Stimulated activated CD8-positive, alpha-beta memory T cell treated with anti-CD3 and anti-CD28 coated beads, Interleukin-7, amount 100 ng/mL, for 1 hour (primary cell): ENCODE measurements at places on chromosomes 7 and 10.

- DNase-seq: no peak
Observed at GRCh38 chr7:157832421-157832820, 495.6 kb downstream of the DNAJB6 start.

- no peak for DNase-seq
Observed at GRCh38 chr10:43870968-43871439, 222.3 kb upstream of the ZNF32 start.

GRCh38 chr10:60801522-60801921, 23.2 kb downstream of the CDK1 start:
- no peak for DNase-seq

DNA sequence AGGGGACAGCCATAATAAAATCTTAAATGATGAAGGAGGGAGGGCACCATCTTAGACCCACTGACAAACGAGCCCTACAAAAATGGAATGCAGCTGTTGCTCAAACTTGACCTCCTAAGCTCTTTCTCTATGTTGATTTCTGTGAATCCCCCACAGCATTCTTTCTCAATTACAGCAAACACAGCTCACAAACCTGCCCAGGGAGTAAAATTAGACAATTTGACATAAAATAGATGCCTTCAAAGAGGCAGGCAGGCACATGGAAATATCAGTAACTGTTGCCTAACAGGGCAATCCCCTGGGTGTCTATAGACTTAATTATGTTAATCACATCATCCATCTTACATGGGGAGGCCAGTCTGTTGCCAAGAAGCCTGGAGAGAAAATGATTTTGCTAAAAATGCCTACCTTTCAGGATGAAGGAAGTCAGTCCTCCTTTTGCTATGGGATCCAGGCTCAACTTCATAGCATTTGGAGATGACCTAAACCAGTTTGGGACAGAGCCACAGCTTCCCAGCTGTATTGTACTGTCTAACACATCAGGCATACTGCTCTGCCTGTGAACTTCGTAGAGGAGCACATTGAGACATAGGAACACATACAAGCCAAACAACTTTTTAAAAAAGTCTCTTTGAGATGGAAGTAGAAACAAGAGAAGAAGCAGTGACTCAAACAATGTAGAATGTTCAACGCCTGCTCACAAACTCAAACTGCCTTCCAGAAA, 1177.4 kb downstream of the SORCS1 start:
- DNase-seq: no peak

DNA sequence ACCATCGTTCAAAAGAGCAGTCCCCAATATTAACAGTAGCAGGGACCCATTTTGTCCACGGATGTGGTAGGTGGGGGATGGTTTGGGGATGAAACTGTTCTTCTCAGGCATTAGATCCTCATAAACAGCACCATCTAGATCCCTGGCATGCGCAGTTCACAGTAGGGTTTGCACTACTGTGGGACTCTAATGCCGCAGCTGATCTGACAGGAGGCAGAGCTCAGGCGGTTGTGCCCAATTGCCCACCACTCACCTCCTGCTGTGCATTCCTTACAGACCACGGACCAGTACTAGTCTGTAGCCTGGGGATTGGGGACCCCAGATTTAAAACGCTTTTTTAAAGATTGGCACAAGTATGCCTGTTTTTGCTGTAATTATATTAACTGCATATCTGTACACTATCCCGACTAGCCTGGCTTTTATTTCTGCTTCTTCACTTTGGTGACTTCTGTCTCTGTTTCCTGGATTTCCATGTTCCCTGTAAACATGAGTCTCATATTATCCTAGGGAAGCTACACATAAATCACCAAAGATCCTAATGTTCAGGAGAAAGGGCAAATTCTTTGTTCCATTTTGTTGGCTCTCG, 163.3 kb upstream of the AKR1E2 start:
- no peak for DNase-seq

DNA sequence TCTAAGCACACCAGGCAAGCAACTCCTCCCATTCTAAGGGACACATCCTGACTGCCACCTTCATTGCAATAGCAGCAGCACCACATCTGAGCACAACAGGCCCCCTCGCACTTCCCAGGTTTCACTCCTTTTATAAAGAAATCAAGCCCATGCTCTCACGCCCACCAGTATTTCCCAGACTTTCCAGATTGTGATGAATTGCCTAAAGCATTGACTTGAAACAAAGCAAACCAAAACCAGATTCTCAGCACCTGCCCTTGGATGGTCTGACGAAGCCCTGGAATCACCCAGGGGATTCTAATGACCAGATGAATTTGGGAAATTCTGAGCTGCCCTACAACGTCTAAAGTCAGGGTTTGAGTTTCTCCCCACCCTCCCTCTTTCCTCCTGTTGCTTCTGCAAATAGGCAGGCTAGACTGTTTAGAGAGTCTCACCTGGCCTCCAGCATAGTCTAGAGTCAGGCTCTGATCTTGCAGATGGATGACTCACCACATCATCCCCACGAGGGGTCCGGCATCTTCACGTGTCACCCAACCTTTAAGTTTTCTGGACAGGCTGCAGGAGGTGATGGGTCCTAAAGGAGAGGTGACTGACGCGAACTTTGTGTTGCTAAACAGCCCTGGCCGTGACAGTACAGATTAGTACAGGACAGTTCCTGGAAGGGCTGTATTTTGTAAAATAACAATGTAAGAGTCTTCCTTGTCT, 198.0 kb downstream of the SKIDA1 start:
- no peak for DNase-seq

DNA sequence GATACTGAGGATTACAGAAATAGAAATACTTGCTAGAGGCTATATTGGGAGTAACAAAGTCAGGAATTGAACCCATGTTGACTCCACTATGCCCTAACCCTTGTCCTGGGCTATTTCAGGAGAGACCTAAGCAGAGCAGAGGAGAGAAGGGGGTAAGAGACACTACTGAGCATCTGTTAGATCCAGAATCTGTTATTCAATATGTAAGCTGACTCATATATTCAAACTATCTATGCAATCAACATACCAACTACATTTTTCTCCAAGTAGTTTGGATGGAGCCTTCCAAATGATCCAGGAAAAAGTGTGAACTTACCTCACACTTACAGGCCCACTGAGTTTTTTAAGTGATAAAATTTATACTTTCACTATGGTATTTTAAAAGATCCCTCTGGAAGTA, 216.1 kb downstream of the IMMP2L start:
- no peak for DNase-seq

DNA sequence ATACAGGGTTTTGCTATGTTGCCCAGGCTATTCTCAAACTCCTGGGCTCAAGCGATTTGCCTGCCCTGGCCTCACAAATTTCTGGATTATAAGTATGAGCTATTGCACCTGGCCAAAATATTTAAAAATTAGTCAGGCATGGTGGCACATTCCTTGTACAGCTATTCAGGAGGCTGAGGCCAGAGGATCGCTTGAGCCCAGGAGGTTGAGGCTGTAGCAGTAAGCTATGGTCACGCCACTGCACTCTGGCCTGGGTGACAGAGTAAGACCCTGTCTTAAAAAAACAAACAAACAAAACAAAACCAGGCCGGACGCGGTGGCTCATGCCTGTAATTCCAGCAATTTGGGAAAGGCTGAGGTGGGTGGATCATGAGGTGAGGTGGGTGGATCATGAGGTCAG, 14.5 kb upstream of the SIRT1 start:
- no peak for DNase-seq

- DNase-seq: no peak
Observed at GRCh38 chr10:101358706-101359300, 4.8 kb downstream of the BTRC start.

DNA sequence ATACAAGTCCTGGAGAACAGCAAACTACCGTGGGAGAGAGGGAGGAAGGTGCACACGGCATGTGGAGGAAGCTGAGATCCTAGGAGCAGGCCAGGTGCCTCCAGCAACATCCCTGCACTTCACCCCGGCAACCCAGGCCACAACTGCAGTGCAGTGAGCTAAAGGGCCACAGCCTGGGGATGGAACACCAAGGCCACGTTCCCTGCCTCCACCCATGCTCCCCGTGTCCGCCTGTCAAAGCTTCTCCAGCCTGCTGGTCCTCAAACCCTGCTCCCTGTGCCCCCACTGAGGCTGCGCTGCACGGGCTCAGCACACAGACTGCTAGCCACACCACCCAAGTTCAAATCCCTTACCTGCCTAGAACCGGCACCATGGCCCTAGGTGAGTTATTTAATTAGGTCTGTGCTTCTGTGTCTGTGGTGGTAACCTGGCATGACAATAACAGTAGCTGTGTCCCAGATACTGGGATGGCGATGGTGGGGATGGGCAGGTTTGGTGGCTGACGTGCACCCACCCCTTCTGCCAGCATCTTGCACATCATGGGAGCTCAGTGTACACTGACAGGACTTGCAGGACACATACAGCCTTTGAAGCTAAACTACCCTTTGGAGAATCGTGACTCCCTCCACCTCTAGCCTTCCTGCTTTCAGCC, 85.5 kb downstream of the FAM53B start:
- DNase-seq: no peak

- no peak for DNase-seq
Observed at GRCh38 chr7:144019457-144019856, 19.3 kb downstream of the OR6B1 start.

- no peak for DNase-seq
Observed at GRCh38 chr10:89915021-89915420, 213.6 kb downstream of the KIF20B start.

- DNase-seq: no peak
Observed at GRCh38 chr10:47261121-47261520, 38.9 kb upstream of the GDF10 start.

GRCh38 chr10:16644146-16644545, 122.5 kb upstream of the C1QL3 start:
- DNase-seq: no peak

DNA sequence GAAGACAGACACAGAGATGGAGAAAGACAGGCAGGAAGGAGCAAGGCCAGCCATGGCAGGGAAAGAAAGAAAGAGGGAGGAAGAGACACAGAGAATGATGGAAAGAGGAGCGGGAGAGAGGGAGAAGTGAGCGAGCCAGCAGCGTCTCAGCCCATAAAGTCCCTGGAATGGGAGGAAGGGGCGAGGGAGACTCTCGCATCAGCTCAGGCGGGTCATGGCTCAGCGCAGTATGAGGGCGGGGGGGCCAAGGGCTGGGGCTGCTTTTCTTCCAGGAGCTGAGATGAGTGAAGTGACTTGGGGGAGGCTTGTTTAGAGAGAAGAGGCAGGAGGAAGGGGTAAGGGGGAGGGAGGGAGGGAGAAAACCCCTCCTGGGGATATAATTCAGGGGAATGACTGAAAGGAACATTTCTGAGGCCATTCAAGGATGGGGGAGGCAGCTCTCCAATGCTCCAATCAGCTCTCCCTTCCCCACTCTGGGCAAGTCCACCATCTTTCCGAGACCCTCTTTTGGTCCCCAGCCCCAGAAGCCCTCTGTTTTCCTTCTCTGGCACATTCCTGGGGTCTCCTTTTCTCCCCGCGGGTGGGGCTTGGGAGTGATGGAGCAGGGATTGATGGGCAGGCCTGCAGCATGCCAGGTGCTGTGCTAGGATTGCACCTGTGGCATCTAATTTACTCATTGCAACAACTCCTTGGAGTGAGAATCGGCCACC, 87.9 kb downstream of the HIF1AN start:
- DNase-seq: no peak

GRCh38 chr7:23426876-23427275, 43.4 kb downstream of the IGF2BP3 start:
- no peak for DNase-seq

GRCh38 chr7:2738766-2739549, 51.0 kb downstream of the AMZ1 start:
- no peak for DNase-seq

GRCh38 chr10:80737209-80737608, 199.5 kb downstream of the SH2D4B start:
- no peak for DNase-seq

DNA sequence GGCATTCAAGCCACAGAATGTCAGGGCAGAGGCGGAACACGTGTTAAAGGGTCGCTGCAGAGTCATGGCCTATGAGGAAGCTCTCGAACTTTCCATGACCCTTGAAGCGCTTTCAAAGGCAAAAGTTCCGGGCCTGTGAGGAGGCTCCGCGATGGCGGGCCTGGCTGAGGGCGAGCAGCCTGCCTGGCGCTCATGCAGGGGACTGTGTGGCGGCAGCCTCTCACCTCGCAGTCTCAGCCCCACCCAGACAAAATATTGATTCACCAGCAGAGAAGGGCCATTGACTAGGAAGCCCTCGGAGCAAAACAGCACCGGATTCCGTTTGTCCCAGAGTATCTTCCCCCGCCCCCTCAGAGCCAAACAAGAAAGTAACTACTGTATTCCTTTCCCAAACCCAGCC, 12.8 kb upstream of the CNNM1 start:
- DNase-seq: no peak

GRCh38 chr10:11573497-11573896, 38.0 kb downstream of the USP6NL start:
- DNase-seq: no peak

GRCh38 chr10:34498821-34499220, 316.3 kb downstream of the PARD3 start:
- DNase-seq: no peak
